ENCODE measurements at places on chromosomes 12 and 14.
A peak's percentile ranks its signal among the peaks of the same experiment; 100 is the strongest.

- DNase-seq, result no peak
Observed at GRCh38 chr14:66254038-66254437, 232.1 kb upstream of the CCDC196 start.

GRCh38 chr12:171743-172676 is 41.9 kb downstream of the SLC6A12 start:
- no peak for DNase-seq

DNA sequence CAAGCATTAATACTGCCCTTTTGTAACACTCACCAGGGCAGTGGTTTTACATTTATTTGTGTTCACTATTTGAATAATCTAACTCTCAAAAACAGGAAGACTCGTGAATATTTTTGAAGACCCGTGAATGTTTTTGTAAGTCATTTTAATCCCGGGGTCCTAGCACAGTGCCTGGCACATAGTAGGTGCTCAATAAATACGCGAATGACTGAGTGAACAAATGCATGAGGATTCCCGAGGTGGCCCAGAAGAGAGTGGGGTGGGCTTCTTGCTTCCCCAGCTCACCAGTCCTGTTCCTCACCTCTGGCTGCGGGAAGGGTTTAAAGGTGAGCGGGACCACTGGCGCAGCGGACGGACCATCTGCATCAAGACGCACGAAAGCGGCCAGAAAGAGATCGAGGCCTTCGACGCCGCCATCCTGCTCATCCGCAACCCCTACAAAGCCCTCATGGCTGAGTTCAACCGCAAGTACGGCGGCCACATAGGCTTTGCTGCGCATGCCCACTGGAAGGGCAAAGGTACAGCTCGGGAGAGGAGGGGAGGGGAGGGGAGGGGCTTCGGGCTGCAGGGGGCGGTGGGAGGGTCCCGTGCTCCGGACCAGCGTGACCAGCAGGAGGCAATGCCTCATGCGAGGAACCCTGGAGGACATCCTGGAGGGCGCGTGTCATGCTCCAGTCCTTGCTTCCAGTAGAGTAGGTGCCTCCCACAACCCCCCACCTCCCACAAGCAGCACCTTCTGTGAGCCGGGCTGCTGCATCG is 98.9 kb downstream of the CMKLR1 start:
- DNase-seq, result no peak

GRCh38 chr12:47065546-47065945 is 13.9 kb upstream of the PCED1B start:
- DNase-seq, result no peak

- DNase-seq, result peak; percentile 81
Observed at GRCh38 chr12:57632958-57633840, at the start of gene B4GALNT1. Gene B4GALNT1 (minus strand): TSS chr12:57633201. CDS start chr12:57632132, 1,069 bp downstream.

DNA sequence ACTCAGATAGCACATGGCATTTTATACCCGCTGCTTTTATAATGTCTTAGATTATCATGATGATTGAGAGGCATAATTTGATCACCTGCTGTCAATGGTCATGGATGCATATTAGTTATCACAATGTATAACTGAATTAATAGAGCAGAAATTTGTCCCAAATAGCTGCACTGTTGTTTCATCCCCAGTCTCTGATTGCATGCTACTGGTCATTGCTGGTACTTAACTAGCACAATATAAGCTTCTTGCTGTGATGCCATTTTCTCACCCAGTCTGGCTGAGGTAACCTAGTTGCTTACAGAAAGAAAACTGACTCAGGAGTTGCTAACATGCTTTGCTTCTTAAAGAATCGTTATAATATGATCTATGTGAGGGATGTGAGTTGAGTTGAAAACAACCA is 76.8 kb upstream of the PLEKHA5 start:
- no peak for DNase-seq

DNA sequence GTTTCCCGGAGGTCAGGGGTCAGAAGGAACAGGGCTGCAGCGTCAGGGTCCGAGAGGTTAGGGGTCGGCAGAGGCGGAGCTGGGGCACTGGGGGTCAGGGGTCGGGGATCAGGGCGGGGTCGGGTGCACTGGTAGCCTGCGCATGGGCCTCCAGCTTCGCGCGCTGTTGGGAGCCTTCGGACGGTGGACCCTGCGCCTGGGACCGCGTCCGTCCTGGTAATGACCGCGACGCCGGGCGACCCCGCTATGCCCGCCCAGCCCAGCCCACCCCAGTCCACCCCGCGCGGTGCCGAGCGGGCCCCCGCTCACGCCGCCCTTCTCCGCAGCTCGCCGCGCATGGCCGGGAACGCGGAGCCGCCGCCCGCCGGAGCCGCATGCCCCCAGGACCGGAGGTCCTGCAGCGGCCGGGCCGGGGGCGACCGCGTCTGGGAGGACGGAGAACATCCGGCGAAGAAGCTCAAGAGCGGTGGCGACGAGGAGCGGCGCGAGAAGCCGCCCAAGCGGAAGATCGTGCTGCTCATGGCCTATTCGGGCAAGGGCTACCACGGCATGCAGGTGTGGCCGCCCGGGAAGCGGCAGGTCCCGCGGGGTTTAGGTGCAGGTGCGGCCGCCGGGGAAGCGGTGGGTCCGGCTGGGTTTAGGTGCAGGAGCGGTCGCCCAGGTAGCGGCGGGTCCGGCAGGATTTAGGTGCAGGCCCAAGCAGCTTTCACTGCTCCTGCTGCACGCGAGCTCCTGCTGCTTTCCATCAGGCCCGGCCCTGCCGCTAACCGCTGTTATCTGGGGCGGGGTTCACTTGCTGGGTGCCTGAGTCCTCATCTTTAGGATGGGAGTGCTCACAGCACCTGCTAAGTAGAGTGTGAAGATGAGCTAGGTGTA is 743 bp downstream of the PUS1 start:
- no peak for DNase-seq

DNA sequence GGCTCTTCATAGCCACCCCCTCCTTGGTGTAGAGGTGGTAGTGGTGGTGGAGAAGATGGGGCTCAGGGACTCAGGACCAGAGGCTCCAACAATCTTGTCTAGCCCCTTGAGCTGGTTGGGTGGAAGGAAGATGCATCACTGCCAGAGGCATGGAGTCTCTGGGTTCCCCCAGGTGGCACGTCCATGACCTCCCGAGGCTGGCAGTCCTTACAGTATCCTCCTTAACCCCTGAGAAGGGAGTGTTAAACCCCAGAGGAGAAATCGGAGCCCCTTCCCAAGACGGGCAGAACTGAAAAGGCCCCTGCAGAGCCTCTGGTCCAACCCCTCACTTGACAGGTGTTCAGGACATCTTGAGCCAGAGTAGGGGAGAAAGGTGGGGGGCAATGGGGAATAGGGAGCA is 9.1 kb downstream of the KRT83 start:
- DNase-seq, result no peak

DNA sequence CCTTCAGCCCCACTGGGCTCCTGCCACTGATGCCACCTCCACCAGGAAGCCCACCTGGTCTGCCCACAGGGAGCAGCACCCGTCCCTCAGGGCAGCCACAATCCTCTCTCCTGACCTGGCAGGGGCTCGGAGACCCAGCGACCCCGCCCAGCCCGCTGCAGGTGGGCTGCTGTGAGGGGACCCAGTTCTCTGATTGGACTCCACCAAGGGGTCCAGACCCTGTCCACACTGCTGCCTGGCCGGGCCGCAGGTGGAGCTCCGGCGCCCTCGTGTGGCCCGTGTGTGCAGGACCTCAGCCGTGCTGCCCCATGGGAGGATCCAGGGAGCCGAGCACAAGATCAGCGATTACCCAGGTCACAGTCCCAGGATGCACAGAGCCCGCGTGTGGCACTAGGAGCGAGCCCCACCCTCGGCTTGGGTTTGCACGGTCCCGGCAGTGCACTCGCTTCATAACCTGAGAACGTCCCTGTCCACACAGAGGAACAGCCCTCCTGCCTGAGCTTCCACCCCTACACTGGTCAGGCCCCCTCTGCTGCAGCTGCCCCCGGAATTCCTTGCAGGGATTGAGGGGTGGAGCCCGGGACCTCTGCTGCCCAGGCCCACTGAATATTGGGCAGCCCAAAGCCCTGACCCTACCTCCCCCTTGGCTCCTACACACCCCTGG is 35.4 kb upstream of the TMEM179 start:
- peak; percentile 78 for DNase-seq

DNA sequence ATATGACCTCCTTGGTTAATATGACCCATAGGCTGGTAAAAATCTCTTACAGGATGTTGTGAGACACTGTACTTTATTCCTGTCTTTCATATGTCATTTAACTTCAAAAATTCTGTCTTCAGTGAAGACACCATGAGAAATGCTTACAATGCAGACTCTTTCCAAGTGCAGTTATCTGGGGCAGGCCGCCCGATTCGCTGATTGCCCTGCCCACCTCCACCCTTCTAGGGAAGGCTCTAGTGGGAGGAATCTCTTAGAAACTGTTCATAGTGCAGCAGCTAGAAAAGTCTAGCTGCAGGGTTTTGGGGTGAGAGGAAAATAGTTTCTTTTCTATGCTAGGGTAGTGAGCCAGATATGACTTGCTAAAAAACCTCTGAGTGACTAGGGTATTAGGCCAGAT is 15.0 kb upstream of the CIPC start:
- DNase-seq, result no peak

- DNase-seq, result no peak
Observed at GRCh38 chr12:116069943-116070342, 207.6 kb downstream of the MED13L start.

- no peak for DNase-seq
Observed at GRCh38 chr14:51511265-51511664, 140.4 kb upstream of the FRMD6 start.

DNA sequence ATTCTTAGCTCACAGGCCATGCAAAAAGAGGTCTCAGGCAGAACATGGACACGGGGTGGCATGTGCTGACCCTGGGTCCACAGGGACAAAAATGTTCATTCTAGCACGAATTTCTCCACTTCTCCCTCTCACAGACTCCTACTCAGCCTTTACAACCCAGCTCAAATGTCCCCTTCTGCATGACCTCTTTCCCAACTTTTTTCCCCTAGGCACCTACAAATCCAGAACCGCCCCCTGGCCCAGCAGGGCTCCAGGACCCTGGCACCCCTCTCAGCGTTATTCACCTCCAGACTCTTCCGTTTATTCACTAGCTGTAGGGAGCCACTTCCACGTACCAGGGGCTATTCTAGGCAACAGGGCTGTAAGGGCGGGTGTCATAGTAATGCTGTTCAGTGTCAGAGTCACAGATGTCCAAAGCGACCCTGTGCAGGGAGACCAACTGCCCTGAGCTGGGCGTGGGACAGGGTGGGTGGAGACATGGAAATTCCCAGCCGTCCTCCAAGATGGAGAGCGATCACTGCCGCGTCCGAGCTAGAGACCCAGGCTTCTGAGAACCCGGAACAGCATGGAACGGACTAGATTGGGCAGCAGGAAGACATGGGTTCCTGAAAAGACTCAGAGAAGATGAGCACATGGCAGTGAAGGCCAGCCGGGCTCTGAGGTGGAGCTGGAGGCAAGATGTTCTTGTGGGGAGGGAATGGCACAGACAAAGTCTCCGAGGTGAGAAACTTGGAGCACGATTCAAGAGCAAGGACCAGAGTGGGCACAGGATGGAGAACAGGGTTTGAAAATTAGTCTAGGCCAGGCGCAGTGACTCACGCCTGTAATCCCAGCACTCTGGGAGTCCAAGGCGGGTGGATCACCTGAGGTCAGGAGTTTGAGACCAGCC is 274.9 kb upstream of the RTL1 start:
- peak; percentile 46 for DNase-seq

GRCh38 chr12:130334937-130335336 is 2.8 kb upstream of the PIWIL1 start:
- DNase-seq, result no peak

DNA sequence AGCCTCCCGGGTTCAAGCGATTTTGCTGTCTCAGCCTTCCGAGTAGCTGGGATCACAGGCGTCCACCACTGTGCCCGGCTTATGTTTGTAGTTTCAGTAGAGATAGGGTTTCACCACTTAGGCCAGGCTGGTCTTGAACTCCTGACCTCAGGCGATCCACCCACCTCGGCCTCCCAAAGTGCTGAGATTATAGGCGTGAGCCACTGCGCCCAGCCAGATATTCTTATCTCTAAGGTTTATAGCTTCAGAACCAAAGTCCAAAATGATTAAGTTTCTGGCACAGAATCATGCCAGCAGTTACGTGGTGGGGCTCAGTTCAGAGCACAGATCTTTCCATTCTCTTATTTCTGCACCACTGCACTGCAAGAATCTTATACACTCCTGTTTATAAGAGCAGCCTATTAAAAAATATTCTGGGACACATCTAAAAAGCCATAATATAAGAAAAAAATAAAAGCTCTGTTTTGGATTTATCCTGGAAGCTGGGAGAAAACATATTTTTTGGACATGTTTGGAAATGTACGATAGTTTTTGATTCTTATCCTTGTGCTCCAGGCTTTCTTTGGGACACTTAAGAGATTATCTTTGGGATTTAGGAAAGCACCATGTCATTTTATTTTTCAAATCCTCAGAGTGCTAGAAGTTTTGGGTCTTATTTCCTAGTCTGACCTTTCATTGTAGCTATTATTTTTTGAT is 129.6 kb downstream of the LMNTD1 start:
- DNase-seq, result no peak

- no peak for DNase-seq
Observed at GRCh38 chr12:68490476-68490875, 120.2 kb upstream of the RAP1B start.

DNA sequence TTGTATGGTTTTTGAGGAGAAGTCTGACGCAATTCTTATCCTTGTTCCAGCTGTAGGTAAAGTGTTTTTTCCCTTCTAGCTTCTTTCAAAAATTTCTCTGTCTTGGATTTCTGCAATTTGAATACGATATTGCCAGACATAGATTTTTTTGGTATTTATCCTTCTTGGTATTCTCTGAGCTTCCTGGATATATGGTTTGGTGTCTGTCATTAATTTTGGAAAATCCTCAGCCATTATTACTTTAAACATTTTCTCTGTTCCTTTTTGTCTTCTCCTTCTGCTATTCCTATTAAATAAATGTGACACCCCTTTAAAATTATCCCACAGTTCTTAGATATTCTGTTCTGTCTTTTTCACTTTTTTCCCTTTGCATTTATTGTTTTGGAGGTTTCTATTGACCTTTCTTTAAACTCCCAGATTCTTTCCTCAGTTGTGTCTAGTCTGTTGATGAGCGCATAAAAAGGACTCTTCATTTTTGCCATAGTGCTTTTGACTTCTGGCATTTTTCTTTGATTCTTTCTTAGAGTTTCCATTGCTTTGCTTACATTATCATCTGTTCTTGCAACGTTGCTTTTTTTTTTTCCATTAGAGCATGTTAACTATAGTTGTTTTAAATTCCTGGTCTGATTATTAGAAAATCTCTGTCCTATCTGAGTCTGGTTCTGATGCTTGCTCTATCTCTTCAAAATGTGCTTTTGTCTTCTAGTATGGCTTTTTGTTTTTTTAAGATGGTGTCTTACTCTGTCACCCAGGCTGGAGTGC is 129.1 kb downstream of the MSRB3 start:
- no peak for DNase-seq
